Thyroid gland (tissue), 4 donors: ENCODE measurements at places on chromosomes 3 and 15. TPM values are rescaled to one million over a fixed set of nuclear protein-coding genes. Genes with fewer than 3 reads are reported as not detected.

TAGLN3 gene
- 2.6 TPM for total RNA-seq

DNA sequence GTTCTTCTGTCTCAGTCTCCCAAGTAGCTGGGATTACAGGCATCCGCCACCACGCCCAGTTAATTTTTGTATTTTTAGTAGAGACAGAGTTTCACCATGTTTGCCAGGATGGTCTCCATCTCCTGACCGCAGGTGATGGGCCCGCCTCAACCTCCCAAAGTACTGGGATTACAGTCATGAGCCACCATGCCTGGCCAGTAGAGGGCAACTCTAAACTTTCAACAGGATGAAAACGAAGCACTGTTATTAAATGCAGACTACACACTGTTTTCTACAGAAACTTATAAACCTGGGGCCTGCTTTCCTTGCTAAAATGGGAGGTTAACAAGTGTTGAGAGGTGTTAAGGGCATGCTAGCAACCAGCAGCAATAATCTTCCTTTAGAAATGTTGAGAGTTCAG is 7.6 kb downstream of the ARPC4 start:
- H3K27me3 ChIP-seq, result no peaks in the 10 kb centered on the region
- H3K27ac ChIP-seq, result no peak overlapping the region
- H3K4me3 ChIP-seq, result no peak overlapping the region
- no peak for DNase-seq
- H3K4me1 ChIP-seq, result no peaks in the 10 kb centered on the region

DNA sequence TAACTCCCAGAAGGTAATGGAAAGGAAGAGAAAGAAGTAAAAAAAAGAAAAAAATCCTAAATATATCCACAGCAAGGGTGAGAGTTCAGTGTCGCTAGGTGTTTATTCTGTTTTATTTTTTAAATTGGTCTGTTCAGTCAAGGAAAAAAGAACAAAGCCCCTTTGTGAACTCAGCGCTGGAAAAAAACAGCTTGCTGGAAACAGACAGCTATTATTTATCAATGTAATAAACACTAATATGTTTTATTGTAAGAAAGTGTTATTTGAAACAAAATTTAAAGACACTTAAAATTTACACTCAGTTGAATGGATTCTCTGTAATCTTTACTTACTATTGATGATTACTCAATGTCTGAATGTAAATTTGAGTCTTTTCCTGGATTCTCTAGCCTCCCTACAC is 32.3 kb upstream of the LEKR1 start:
- H3K27me3 ChIP-seq, result no peaks in the 10 kb centered on the region
- H3K27ac ChIP-seq, result no peak overlapping the region
- DNase-seq, result no peak
- H3K4me1 ChIP-seq, result peaks cover 12% of the 10 kb centered on the region
- no peak overlapping the region for H3K4me3 ChIP-seq

GRCh38 chr3:127067116-127067910 is 84.4 kb downstream of the PLXNA1 start:
- no peak overlapping the region for H3K27ac ChIP-seq
- DNase-seq, result peak; percentile 31
- H3K36me3 ChIP-seq, result no peaks in the 10 kb centered on the region
- H3K27me3 ChIP-seq, result no peaks in the 10 kb centered on the region

- peaks cover 13% of the 10 kb centered on the region for H3K4me1 ChIP-seq
- no peaks in the 10 kb centered on the region for H3K36me3 ChIP-seq
- no peak for DNase-seq
- no peak overlapping the region for H3K4me3 ChIP-seq
These were observed 286.4 kb downstream of the UBE2E2 start for GRCh38 chr3:23489300-23490158.

TGM4 gene
- 0.13 TPM for total RNA-seq

GRCh38 chr15:81814882-81815455 is 230.8 kb downstream of the MEX3B start:
- no peaks in the 10 kb centered on the region for H3K4me1 ChIP-seq
- no peaks in the 10 kb centered on the region for H3K27me3 ChIP-seq
- H3K4me3 ChIP-seq, result no peak overlapping the region
- no peak overlapping the region for H3K27ac ChIP-seq
- H3K36me3 ChIP-seq, result no peaks in the 10 kb centered on the region

- H3K27me3 ChIP-seq, result no peaks in the 10 kb centered on the region
- DNase-seq, result no peak
- no peak overlapping the region for H3K4me3 ChIP-seq
- no peaks in the 10 kb centered on the region for H3K36me3 ChIP-seq
These were observed 291.5 kb downstream of the KBTBD8 start for GRCh38 chr3:67289626-67290025.

GRCh38 chr3:149628957-149629670 is 28.7 kb downstream of the WWTR1 start:
- no peak overlapping the region for H3K4me3 ChIP-seq
- H3K27me3 ChIP-seq, result no peaks in the 10 kb centered on the region
- peaks cover 27% of the 10 kb centered on the region for H3K4me1 ChIP-seq

- no peaks in the 10 kb centered on the region for H3K27me3 ChIP-seq
- no peak overlapping the region for H3K4me3 ChIP-seq
- no peaks in the 10 kb centered on the region for H3K4me1 ChIP-seq
- H3K36me3 ChIP-seq, result no peaks in the 10 kb centered on the region
- no peak overlapping the region for H3K27ac ChIP-seq
These were observed 92.4 kb downstream of the KBTBD8 start for GRCh38 chr3:67090474-67090873.

DNA sequence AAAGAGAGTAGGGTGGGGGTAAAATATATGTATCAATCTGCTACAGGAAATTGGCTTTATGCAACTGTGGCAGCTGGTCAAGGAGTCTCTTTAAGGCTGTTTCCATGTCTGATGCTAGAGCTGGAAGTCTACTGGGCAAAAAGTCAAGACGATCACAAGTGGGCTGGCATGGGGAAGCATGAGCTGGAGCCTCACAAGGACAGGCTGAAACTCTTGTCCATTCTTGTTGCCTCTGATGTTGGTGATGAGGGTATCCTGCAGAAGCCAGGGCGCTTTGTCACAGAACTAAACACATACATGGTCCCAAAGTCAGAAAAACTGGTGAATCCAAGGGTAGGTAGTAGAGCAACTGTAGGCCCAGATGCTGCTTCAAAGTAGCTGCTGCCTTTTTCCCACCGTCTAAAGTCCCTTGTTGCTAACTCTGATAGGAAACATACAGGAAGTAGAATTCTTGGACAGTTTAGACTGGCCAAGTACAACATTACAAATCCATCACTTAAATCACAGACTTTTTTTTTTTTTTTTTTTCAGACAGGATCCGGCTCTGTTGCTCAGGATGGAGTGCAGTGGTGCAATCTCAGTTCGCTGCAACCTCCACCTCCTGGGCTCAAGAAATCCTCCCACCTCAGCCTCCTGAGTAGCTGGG is 54.2 kb downstream of the RPL39L start:
- H3K27me3 ChIP-seq, result no peaks in the 10 kb centered on the region
- no peaks in the 10 kb centered on the region for H3K4me1 ChIP-seq
- no peaks in the 10 kb centered on the region for H3K36me3 ChIP-seq
- H3K4me3 ChIP-seq, result no peak overlapping the region
- DNase-seq, result no peak
- H3K27ac ChIP-seq, result no peak overlapping the region

AGBL1 gene
- not detected for total RNA-seq

TNNC1 gene
- 16.8 TPM for total RNA-seq

DNA sequence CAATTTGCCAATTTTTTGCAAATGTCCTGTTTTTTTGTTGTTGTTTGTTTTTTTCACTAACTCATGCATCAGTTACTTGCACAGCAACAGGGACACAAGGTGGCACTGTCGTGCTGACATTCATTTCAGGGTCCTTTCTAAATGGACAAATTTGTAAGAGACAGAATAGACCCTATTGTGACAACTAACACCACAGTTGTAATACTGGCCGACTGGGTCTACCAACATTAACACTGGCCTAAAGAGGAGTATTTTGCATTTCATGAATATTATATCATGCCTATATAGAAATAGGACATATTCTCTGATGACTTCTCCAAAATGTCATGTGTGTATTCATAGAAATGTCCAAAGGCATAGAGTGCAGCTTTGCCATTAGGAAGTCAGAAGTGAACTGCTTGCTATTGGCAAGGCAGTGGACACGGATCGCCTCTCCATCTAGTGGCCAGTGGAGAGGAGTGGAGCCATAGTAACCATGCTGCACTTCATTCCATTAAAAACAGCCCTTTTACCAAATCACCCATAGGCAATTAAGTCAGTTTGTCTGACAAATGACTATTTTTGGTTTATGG is 54.8 kb downstream of the ZBTB20 start:
- H3K36me3 ChIP-seq, result no peaks in the 10 kb centered on the region
- H3K4me3 ChIP-seq, result no peak overlapping the region
- peak; percentile 82 for DNase-seq
- H3K27ac ChIP-seq, result peak overlapping the region; percentile 41
- H3K27me3 ChIP-seq, result no peaks in the 10 kb centered on the region
- H3K4me1 ChIP-seq, result peaks cover 55% of the 10 kb centered on the region

DNA sequence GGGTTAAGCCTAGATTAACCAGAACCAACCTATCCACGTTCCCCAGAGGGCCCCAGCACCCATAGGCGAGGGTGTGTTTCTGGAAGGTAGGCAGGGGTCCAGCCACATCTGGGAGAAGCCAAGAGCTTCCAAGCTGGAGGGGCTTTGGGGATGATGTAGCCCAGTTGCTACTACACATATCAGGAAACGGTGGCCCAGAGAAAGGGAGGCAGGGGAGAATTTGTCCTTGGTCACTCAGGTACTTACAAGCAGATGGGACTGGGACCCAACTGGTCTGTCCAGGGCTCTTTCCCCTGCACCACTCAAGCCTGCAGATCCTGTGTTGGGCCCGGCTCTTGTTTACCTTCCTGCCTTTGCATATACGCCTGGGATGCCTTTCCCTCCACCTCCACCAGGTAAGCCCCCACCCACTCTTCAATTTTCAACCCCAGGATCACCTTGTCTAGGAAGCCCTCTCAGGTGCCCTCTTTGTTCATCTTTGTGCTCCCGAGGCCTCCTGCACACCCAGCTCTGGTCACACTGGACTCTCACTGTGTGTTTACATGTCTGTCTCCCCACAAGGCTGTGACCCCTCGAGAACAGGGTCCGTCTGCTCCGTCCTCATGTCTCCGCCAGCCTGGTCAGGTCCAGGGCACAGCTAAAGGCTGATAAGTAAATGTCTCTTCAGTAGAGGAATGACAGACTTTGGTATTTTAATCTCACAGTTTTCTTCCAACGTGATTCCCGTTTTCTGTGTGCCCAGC is 204.4 kb upstream of the LINGO1 start:
- no peak for DNase-seq
- H3K27ac ChIP-seq, result no peak overlapping the region
- H3K36me3 ChIP-seq, result no peaks in the 10 kb centered on the region
- H3K4me3 ChIP-seq, result no peak overlapping the region

GRCh38 chr3:133474817-133475216 is 75.0 kb downstream of the BFSP2 start:
- no peak for DNase-seq
- H3K27ac ChIP-seq, result peak overlapping the region; percentile 99
- no peaks in the 10 kb centered on the region for H3K36me3 ChIP-seq
- no peak overlapping the region for H3K4me3 ChIP-seq
- H3K4me1 ChIP-seq, result peaks cover 27% of the 10 kb centered on the region
- no peaks in the 10 kb centered on the region for H3K27me3 ChIP-seq

DNA sequence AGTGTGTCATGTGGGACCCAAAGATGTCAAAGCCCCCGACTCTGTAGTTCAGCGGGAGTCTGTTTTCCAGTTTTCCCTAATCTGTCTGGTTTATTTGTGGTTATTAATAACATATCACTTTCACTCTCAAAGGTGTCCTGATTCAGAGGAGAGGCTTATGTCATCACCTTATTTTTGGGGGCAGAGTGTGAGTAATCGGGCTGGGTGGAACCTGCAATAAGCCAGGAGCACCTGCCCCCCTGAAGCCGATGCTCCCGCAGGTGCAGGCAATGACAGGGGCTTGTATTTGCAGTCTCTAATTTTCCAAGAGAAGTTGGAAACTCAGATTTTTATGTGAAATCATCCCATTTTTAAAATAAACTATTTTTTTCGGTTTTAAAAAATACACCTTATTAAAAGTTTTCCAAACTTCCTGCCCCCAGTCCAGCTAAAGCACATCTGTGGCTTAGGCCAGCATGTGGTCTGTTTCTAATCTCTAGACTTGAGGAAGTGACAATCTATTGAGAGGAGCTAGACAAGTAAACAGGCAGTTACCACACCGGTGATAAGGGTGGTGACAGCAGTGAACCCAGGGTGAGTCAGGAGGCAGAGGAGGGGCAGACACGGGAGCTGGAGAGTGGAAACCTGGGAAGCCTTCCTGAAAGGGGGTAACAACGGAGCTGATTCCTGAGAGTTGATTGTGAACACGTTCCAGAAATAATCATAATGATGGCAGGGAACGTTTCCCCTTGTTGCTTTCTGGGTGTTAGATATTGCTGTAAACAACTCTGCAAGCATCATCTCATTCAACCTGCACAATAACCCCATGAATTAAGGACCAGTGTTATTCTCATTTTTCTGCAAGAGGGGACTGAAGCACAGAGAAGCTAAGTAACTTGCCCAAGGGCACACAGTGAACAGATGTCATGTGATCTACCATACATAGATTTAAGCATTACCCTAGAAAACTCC is 37.2 kb downstream of the BHLHE40 start:
- H3K4me1 ChIP-seq, result peaks cover 12% of the 10 kb centered on the region
- H3K36me3 ChIP-seq, result no peaks in the 10 kb centered on the region
- no peak overlapping the region for H3K4me3 ChIP-seq
- no peaks in the 10 kb centered on the region for H3K27me3 ChIP-seq
- DNase-seq, result no peak

DNA sequence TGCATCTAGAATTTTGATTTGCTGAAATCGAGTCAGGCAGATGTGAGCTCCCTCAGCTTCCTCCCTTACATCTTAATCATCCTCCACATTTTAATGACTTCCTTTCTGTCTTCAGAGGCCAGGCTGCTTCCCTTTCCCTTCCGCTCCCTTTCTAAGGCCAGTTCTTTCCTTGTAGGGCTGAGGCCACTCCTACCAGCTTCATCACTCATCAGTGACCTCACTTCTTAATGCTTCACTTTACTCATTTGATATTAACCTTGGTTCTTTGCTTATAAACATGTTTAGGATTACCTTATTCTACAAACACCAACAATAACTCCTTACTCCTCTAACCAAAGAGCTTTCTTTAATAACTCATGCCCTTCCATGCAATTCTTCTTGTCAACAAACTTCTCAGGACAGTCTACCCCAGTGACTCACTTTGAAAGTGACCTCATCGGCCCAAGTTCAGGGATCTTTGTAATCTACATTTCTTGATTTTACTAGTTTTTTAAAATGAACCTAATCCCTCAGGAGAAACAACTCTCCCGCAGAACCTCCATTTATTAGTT is 23.9 kb downstream of the ILDR1 start:
- H3K27ac ChIP-seq, result no peak overlapping the region
- no peak for DNase-seq
- no peaks in the 10 kb centered on the region for H3K36me3 ChIP-seq
- no peaks in the 10 kb centered on the region for H3K27me3 ChIP-seq
- no peaks in the 10 kb centered on the region for H3K4me1 ChIP-seq
- no peak overlapping the region for H3K4me3 ChIP-seq

GRCh38 chr3:114565216-114565615 is 271.4 kb downstream of the TIGIT start:
- peak; percentile 12 for DNase-seq
- no peak overlapping the region for H3K4me3 ChIP-seq
- H3K4me1 ChIP-seq, result no peaks in the 10 kb centered on the region
- no peak overlapping the region for H3K27ac ChIP-seq
- no peaks in the 10 kb centered on the region for H3K27me3 ChIP-seq

GRCh38 chr15:66592505-66593218 is 26.9 kb upstream of the LCTL start:
- no peak for DNase-seq
- H3K36me3 ChIP-seq, result no peaks in the 10 kb centered on the region
- no peak overlapping the region for H3K4me3 ChIP-seq
- peaks cover 6% of the 10 kb centered on the region for H3K4me1 ChIP-seq
- no peak overlapping the region for H3K27ac ChIP-seq

ADGRG7 gene
- not detected for total RNA-seq
